ENCODE measurements at places on chromosomes 3 and 15.

GRCh38 chr3:37324850-37325321 is 150.5 kb upstream of the LRRFIP2 start:
- no peak for DNase-seq

GRCh38 chr3:17032407-17033034 is 147.8 kb downstream of the PLCL2 start:
- no peak for DNase-seq

GRCh38 chr3:15805756-15806266 is 8.0 kb upstream of the ANKRD28 start:
- DNase-seq, result no peak

DNA sequence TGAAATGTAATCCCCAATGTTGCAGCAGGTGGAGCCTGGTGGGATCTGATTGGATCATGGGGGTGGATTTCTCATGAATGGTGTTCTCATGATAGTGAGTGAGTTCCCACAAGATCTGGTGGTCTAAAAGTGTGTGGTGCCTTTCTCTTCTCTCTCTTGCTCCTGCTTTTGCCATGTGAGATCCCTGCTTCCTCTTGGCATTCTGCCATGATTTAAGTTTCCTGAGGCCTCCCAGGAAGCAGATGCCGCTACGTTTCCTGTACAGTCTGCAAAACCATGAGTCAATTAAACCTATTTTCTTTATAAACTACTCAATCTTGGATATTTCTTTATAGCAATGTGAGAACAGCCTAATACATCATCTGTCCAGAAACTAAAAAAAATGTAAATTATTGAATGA is 298.3 kb downstream of the MEX3B start:
- no peak for DNase-seq

DNA sequence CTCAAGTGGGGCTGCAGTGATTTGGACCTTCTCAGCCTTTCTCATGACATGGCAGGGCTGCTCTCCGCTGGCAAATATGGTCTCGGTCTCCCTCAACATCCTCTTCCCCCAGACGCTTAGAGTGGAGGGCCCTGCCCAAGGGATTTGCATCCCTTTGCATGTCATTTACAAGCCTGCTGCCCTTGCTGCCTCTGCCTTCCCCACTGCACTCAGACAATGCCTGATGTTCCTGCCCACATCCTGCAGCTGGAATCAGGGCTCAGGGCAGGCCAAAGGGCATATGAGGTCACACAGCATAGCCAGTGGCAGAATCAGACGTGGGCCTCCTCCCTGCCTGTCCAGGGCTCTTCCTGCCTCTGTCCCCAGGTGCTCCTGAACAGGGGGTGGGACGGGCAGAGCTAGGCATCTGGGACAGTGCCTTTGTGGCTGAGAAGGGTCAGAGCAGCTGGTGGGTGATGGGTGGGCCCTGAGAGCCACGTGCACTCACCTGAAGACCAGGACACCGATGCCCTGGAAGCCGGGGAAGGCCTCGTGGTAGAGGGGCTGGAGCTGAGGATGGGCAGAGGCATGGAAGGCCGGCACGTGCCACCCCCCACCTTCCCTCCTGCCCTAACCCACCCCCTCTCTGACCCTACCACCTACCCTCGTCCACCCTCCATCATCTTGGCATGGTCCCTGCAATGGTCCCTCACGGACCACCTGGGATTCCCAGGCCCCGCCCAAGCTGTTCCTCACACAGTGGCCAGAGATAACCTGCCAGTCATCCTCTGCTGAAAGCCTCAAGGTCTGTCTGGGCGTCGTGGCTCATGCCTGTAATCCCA is 27.4 kb upstream of the GOLGA6C start:
- no peak for DNase-seq

GRCh38 chr3:57757642-57758297 is 1.7 kb downstream of the SLMAP start:
- DNase-seq, result no peak

Measured in stimulated activated CD8-positive, alpha-beta memory T cell treated with anti-CD3 and anti-CD28 coated beads, Interleukin-15, amount 100 ng/mL, for 4 hours (primary cell).